ENCODE measurements at places on chromosomes 13 and 19. TPM values are rescaled to one million over a fixed set of nuclear protein-coding genes. Genes with fewer than 3 reads are reported as not detected.

DNA sequence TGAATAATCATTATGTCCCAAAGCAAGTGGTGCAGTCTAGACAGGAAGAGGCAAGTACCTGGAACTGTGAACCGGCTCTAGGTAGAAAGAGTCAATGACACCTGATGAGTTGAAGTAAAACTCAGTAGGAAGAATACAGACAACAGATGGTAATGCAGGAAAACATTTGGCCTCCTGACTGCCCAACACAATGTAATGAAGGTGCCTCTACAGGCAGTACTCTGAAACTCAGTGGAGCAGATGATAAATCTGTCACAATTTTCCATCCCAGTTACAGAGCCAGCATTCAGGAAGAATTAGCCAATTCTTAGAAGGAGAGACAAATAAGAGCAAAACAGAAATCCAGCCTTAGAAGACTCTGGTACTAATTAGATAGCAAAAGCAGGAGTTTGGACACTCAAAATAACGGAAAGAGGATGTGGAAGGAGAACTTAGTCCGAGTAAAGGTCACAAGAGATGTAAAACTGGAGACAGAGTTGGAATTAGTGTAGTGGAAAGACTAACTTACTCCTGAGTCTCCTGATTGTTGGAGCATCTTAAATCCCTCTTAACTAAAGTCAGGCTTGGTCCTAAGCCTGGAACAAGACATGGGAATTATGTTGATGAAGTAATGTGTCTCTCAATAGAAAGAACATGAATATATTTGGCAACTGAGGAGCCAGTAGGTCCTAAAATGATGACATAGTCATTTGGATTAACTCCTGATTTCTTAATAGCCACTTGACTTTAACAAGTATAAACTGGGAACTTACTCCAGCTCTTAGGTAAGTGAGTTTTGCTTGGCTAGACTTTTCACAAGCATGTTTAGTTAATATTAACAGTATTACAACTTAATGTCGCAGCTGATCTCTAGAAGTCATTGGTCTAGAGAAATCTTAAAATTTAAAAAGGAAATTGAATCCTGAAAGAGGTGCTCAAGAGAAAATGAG is 457.3 kb upstream of the MIR17HG start:
- no peak for DNase-seq

- no peak for DNase-seq
These were observed 57.9 kb downstream of the THSD1 start for GRCh38 chr13:52348071-52348470.

DNA sequence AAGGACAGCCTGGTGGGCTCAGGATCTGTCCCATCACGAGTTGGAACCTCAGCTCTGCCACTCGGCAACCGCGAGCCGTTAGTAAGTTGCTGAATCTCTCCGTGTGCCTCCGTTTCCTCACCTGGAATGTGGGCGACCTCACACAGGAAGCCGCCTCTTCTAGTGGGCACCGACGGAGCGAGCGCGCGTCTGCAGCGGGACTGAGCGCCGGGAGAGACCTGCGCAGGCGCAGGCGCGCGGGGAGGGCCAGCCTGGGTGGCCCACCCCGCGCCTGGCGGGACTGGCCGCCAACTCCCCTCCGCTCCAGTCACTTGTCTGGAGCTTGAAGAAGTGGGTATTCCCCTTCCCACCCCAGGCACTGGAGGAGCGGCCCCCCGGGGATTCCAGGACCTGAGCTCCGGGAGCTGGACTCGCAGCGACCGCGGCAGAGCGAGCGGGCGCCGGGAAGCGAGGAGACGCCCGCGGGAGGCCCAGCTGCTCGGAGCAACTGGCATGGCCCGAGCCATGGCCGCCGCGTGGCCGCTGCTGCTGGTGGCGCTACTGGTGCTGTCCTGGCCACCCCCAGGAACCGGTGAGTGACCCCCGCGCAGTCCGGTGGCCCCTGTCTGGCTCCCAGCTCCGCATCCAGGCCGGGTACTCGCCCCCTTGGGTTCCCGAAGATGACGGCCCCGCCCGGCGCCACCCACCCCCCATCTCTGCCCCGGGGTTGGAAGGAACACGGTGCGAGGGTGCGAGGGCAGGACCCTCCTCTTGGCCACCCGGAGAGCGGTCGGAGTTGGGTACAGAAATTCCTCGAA is at the start of gene PVR:
Gene PVR, plus strand, starts transcription at position 306 of the 797 bp plus-strand sequence. Its CDS starts 187 bp downstream, at position 493.
- peak; percentile 75 for DNase-seq

GRCh38 chr13:75764251-75764925 is 128.3 kb downstream of the LMO7 start:
- no peak for DNase-seq

The NKPD1 gene
- not detected for total RNA-seq

The PSG3 gene
- not detected for total RNA-seq

Data from transverse colon (tissue), 4 donors.